ENCODE measurements at places on chromosomes 5 and 9.

GRCh38 chr5:177366528-177367322 lies 9.0 kb downstream of the RGS14 start:
- peak; percentile 95 for DNase-seq

DNA sequence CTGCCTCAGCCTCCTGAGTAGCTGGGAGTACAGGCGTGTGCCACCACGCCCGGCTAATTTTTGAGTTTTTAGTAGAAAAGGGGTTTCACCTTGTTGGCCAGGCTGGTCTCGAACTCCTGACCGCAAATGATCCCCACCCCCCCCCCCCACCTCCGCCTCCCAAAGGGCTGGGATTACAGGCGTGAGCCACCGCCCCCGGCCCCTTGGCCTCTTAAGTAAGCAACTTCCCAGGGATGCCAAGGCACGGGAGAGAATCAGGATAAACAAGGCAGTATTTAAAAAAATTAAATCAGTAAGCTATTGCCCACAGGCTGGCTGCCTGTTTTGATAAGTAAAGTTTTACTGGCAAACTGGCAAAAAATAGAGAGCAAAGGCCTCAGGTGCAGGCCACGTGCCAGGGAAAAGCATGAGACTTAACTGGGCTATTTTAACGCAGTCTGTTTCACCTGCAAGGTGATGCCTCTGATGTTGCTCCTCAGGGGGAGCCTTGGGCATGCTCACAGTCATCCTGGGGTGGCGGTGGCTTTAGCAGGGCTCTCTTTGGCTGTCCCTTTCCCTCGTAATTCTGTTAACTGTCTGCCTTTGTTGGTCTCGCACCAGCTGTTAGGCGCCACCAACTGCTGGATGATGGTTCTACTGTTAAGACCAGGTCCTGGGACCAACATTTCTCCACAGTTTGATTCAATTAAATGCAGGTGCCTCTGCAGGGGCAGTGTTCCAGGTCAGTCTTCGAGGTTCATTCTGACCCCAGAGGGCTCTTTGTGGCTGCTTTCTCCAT lies 19.4 kb upstream of the RNF130 start:
- DNase-seq: peak; percentile 82

DNA sequence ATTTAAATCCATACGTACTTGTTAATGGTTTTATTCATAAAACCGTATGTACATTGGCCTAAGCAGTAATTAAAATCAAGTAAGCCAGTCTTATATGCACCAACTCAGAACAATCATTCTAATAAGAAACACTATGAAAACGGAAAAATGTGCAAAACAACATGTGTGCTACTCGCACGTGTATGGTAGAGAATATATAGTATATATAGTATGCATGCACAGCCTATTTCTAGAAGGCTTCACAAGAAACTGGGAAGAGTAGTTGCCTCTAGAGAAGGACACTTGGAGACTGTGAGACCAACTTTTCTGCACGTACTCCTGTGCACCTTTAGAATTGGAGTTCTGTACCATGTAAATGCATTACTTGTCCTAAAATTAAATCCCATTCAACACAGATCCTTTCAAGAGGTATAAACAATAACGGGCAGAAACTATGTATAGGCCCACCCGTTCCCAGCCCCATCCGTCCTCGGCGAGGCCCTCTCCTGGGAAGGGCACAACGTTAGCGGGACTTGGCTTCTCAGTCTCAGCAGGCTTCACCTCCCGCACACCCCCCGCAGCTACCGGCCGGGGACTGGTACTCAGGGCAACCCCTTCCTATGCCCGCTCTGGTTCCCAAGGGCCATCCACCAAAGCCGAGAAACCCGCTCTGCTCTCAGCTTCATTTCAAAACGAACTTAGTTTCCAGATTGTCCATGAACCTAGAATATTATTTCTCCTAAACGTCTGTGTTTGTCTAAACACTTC lies 2.0 kb downstream of the CDC14B start:
- peak; percentile 48 for DNase-seq

DNA sequence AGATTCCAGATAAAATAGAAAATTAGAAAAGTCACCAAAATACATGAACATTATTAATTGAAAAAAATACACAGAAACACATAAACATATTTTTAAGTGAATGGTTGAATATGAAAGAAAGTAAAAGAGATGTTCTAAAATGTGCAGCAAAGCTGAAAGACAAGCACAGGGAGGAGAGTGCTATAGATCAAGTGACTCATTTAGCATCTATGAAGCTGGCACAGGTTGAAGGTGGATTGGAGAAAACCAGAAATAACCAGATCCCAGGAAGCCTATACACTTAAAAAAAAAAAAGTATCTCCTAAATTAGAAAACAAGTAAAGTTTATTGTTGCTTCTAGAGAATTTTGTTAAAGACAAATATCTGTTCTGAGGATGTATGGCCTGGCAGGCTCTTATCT lies 338.9 kb downstream of the CDH12 start:
- DNase-seq: no peak

DNA sequence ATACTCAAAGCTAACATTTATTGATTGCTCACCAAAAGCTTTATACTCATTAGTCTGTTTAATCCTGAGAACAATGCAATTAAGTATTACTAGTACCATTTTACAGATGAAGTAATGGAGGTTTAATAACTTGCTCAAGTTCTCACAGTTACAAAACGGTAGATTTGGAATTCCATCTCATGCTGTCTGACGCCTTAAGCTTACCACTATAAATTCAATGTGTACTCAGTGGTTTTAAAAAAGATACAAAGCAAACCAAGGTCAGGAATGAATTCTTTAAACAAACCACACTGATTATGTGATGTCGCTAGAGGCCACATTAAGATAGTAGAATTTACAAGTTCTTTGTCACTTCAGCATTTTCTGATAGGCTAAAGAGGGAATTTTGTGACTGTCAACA lies 1.2 kb upstream of the C5orf63 start:
- DNase-seq: no peak

GRCh38 chr9:126705767-126706697 lies 92.3 kb downstream of the LMX1B start:
- peak; percentile 69 for DNase-seq

- peak; percentile 29 for DNase-seq
These were observed 50.4 kb upstream of the RNF130 start for GRCh38 chr5:180121826-180122413.

GRCh38 chr5:32471784-32472183 lies 27.2 kb upstream of the ZFR start:
- DNase-seq: no peak

DNA sequence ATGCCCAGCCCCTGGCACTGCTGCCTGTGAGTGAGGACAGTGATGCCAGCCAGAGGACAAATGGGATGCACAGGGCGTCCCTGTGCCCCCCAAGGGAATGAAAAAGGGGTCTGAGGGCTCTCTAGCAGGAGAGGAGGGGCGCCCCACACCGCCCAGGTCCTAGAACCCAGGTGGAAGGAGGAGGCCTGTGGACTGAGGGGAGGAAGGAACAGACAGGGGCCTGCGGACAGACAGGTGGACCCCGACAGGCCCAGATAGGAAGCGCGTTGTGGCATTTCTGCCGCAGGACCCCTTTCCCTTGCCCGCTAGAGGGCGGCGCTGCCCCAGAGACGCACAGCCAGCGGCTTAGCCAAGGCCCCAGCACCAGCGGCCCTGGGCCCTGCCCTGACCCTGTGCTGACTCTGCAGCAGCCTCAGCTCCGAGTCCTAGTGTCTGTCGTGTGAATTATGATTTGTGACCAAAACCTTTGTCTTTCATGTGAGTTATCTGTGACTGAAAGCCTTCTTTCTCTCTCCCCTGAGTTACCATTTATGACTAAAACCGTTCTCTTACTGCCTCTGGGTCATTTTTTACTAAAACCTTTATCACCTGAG lies 30.7 kb downstream of the TRIP13 start:
- peak; percentile 83 for DNase-seq

DNA sequence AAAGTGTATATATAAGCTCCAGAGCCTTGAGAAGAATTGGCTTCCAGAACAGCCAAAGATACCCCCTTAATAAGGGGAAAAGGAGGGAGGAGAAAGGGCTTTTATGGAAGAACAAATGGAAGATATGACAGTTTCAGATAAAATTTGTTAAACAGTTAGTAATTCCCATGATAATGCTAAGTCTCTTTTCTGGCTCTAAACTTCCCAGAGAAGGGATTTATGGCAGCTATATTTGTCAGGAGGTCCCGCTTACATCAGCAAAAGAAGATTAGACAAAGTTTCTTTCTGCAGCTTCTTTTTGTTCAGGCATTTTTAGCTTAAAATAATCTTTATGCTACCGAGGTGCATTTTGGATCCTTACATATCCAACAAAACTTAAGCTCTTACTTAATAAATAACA lies 14.3 kb upstream of the SLC36A3 start:
- no peak for DNase-seq

- DNase-seq: no peak
These were observed 2.9 kb downstream of the NR2F1-AS1 start for GRCh38 chr5:93577854-93578812.

DNA sequence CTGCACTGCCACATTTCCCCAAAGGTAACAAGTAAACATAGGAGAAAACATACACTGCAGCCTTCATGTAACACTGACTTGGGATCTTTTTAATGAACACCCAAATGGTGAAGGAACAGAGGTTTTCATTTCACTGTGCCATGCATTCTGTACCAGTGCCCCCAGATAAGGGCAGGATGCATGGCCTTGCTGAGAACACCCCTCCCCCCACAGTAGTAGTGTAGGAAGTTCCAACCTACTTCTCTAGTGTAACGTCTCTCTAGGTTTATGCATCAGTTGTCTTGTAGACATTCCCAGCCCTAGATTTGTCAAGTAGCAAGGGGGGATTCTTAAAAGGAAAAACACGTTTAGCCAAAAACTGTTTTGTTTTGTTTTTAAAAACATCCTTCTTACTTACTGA lies 29.9 kb downstream of the MAP3K1 start:
- no peak for DNase-seq

DNA sequence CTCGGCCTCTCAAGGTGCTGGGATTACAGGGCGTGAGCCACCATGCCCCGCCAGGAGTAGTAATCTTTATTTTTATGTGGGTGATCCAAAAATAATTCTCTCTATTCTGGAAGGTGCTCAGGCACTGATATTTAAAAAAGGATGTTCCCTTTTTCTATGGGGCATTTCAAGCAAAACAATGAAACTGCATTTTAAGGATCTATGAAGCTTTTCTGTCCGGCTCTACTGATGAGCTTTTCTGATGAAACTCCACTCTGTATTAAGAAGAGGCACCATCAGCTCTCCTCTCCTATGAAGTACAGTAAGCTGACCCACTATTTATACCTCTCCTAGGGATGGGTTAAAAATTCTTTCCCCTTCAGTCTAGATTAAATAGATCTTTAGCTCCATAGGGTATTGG lies 7.4 kb downstream of the ADAM19 start:
- no peak for DNase-seq

GRCh38 chr9:19188771-19189170 lies 41.7 kb upstream of the DENND4C start:
- DNase-seq: no peak

DNA sequence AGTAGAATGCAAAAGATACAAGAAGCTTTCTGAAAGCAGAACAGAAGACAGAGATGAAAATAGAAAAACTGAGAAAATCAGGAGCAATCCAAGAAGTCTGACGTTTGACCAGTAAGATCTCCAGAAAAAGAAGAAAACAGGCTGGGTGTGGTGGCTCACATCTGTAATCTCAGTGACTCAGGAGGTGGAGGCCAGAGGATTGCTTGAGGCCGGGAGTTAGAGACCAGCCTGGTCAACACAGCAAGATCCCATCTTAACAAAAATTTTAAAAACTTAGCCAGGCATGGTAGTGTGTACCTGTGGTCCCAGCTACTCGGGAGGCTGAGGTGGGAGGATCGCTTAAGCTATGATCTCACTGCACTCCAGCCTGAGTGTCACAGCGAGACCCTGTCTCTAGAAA lies 15.9 kb downstream of the RETREG1 start:
- no peak for DNase-seq

Data from left lobe of liver (tissue), 2 donors.